ENCODE measurements at places on chromosomes 2 and 18.

- no peak for DNase-seq
Observed at GRCh38 chr2:200507179-200507578, 2.7 kb downstream of the KCTD18 start.

- DNase-seq, result no peak
Observed at GRCh38 chr18:49974079-49974478, 160.7 kb upstream of the ACAA2 start.

GRCh38 chr2:112728029-112728362, 7.2 kb downstream of the NT5DC4 start:
- no peak for DNase-seq

DNA sequence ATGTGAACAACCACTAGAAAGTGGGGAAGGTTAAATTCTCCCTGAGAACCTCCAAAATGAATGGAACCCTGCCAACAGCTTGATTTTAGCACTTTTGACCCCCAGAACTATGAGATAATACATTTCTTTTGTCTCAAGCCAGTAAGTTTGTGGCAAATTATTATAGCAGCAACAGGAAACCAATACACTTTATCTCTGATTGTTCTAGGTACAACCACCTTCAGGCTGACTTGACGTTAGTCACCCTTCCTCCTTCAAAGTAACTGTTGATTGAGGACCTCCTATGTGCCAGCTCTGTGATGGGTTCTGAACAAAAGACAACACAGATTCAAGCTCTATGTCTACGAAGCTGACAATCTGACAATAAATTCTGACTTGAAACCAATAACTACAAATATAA, 318.9 kb downstream of the NCKAP5 start:
- no peak for DNase-seq

GRCh38 chr2:174974131-174974530, 31.1 kb downstream of the CHN1 start:
- DNase-seq, result no peak

Measured in GM06990 (cell line).